ENCODE measurements at places on chromosomes 3 and 15.

GRCh38 chr3:55910543-55910942, 423.4 kb upstream of the WNT5A start:
- DNase-seq: no peak

DNA sequence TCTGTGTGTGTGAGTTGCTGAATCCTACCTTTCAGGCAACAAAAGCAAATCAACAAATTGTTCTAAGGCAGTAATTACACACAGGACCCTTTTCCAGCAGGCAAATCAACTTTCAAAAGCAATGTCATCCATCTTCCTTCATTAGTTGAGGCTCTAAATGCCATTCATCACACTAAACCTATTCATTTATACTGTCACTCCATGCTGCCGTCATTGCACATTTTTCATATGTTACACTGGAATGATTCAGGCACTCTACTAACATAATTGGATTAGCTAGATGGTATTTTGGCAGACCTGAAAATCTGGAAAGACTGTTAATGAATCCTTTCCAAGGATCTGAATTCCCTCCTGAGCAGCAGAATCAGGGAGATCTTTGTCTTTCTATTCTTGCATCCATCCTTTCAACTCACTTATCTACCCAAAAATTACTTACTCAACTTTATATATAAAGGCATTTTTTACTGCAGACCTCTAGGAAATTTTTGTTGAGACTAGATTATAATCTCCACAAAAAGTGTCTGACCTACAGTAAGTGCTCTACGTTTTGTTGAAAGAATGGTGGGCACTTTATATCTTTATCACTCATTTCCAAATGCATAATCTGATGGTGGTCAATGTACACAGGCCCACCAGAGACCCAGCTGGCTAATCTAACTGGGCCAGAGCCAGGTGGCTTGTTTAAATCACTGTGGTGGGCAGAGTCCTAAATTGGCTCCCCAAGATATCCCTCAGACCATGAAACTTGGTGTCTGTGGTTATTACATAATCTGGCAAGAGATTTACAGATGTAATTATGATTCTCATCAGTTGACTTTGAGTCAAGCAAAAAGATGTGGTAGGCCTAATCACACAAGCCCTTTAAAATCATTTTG, 25.0 kb downstream of the MIX23 start:
- DNase-seq: no peak

DNA sequence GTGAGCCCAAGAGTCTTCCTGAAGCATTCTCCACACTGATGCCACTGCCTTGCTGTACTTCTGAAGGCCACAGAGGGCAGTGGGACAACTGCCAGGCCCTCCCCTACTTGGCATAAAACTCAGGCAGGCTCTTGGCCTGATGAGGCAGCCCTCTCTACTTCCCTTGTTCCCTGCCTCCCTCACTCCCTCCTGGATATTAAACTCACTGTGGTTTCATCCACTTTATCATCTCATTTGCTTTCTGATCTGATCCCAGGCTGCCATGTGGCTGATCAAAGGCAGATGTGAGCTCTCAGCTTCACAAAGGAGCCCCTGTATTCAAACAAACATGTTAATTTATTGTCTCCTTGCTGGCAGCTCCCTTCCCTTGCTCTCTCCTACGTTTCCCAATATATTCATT, 533.5 kb downstream of the IGSF11 start:
- DNase-seq: no peak

DNA sequence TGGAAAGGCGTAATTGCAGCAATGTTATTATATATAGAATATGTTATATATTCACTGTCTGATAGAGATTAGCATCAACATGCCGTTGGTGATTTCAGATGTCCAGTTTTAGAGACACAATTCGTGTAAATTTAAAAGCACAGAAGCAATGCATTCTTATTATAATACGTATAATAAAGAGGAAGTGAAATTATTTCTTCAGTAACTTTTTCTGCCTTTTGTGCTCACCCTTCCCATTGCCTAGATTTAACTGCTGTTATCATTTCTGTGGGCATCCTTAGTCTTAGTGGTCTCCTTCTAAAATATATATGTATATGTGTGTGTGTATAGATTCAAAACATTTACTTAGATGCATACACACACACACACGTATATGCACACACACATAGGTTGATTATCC, 592.5 kb upstream of the GOLIM4 start:
- DNase-seq: no peak

Measured in stimulated activated CD4-positive, alpha-beta T cell treated with anti-CD3 and anti-CD28 coated beads, Interleukin-2, amount 100 ng/mL, for 4 hours (primary cell).